Endothelial cell of coronary artery (primary cell): ENCODE measurements at places on chromosomes 6 and 20. TPM values are rescaled to one million over a fixed set of nuclear protein-coding genes. Genes with fewer than 3 reads are reported as not detected.

Gene SLC35D3
- not detected in 2 replicates for total RNA-seq

Gene BPI
- not detected in 2 replicates for total RNA-seq

Gene C6orf118
- not detected in 2 replicates for total RNA-seq

Gene RIMS1
- total RNA-seq = 0.09 and 14.0 TPM in 2 replicates

Gene ZSCAN23
- total RNA-seq = 0.18 and 1.9 TPM in 2 replicates

Gene CAP2
- 1.3 and 5.0 TPM in 2 replicates for total RNA-seq
